Smooth muscle cell of the brain vasculature (primary cell): ENCODE measurements at places on chromosomes 1 and 21.
A peak's percentile ranks its signal among the peaks of the same experiment; 100 is the strongest.

GRCh38 chr1:65108025-65108642 lies 39.9 kb upstream of the AK4 start:
- DNase-seq, result no peak

DNA sequence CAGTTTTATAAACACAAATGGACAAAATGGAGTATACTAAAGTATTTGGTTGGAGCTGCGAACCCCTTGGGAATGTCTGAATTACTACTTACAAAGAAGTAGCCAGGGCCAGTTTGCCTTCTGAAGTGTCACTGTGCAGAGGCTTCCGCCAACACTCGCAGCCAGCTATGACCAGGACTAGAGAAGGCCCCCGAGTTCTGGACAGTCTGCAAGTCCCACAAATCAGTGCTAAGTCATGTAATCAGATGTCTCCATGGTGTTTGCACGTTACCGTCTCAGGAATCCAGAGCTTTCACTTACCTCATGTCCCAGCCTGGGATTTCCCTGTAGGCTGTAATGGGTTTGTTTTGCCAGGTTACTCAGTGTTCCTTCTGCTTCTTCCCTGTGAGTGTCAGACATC lies 106.6 kb upstream of the SPAG17 start:
- no peak for DNase-seq

GRCh38 chr1:209805875-209806760 lies at the start of gene IRF6:
TSS of gene IRF6 (minus strand) at chr1:209806142. CDS start at chr1:209801413, 4,729 bp downstream.
- DNase-seq, result peak; percentile 29

- DNase-seq, result no peak
Observed at GRCh38 chr1:192706936-192707335, 71.0 kb downstream of the RGS13 start.

GRCh38 chr1:88035578-88035977 lies 648.5 kb upstream of the PKN2 start:
- DNase-seq, result no peak

DNA sequence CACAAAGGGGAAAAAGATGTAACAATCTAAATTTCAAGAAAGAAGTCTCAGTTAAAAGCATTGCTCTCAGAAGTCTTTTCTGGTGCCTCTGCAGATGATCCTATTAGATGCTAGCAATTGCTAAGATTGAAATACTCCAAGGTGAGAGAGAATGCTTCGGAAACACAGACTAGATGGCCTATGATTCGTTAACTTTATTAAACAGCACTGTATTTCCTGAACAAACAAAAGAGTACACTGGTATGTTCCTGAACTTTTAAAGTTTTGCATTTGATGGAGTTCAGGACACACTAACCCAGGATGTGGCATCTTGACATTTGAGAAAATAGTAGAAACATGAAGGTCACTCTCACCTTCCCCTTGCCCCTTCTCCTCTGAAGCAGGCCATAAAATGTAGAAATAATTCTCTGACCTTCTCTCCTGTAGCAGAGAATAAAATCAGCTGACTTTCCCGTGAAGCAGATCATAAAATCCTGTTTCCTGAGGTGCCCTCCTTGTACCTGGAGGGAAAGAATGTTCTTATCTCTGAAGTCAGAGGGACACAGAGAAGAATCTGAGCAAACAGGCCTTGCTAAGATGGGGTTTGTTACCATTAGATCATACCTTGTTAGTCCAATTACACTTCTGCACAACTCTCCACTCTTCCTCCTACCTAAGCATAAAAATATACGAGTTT lies 142.9 kb upstream of the USP25 start:
- DNase-seq, result no peak
